ENCODE measurements at places on chromosomes 16 and 17.

DNA sequence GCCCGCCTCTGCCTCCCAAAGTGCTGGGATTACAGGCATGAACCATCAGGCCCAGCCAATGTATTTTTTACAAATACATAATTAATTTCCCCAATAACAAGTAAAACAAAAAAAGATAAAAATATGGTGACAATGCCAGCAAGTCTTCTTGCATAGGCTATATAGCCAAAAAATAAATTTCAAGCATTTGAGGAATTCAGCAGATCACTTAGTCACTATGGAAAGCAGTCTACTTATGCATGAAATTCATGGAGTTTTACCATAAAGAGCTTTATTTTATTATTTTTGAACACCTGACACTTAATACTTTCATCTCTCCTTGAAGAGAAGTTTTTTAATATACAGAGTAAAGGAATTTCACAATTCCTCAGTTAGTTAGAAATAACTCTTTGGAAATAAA, 56.4 kb downstream of the BRIP1 start:
- DNase-seq: no peak

- DNase-seq: no peak
These were observed 1.6 kb downstream of the COASY start for GRCh38 chr17:42563543-42563942.

- DNase-seq: peak; percentile 53
These were observed 101.7 kb downstream of the VAT1L start for GRCh38 chr16:77890075-77890474.

DNA sequence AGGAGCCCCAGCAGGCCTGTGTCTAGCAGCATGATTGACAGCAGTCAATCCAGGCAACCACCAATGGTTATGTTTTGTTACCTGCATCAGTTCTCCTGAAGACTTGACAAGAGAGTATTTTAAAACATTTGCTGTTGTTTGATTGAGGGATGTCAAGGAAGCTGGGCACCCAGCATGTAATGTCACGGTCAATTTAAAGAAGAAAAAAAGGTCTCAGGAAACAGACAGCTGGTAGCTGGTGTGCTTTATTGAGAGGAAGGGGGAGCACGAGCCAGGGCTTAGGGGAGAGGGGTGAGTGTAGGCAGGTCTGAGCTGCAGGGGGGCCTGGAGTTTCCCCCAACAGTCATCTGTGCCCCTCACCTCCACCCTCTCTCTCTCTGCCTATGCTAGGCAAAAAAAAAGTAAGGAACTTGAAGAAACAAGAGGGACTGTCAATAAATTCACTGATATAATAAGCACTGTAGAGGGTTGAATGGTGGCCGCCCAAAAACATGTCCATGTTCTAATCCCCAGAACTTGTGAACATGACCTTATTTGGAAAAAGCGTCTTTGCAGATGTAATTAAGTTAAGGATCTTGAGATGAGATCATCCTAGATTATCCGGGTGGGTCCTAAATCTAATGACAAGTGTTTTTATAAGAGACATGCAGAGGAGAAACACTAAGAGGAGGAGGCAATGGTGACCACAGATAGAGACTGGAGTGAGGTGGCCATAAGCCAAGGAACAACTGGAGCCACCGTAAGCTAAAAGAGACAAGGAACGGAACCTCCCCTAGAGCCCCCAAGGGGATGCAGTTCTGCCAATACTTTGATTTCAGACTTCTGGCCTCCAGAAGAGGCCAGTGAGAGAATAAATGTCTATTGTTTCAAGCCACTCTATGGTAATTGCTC, 14.5 kb downstream of the TSPOAP1 start:
- no peak for DNase-seq

GRCh38 chr16:88868974-88869672, 2.7 kb upstream of the PABPN1L start:
- DNase-seq: no peak

- DNase-seq: no peak
These were observed 817 bp downstream of the PSKH1 start for GRCh38 chr16:67893743-67894399.

- DNase-seq: no peak
These were observed 18.2 kb downstream of the PCTP start for GRCh38 chr17:55768936-55769624.

DNA sequence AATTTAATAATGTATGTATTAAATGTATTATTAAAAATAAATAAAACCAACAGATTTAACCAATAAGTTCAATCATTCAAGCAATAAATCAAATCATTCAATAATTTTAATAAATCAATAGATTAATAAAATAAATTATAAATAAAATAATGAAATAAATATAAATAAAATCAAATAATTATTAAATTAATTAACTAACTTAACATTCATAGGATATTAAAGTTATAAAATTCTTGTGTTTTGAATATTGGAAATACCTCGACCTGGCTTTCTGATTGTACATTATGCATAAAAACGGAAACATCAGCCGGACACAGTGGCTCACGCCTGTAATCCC, 182.2 kb downstream of the BANP start:
- no peak for DNase-seq

- DNase-seq: no peak
These were observed 355.1 kb downstream of the CDH8 start for GRCh38 chr16:61681124-61681523.

DNA sequence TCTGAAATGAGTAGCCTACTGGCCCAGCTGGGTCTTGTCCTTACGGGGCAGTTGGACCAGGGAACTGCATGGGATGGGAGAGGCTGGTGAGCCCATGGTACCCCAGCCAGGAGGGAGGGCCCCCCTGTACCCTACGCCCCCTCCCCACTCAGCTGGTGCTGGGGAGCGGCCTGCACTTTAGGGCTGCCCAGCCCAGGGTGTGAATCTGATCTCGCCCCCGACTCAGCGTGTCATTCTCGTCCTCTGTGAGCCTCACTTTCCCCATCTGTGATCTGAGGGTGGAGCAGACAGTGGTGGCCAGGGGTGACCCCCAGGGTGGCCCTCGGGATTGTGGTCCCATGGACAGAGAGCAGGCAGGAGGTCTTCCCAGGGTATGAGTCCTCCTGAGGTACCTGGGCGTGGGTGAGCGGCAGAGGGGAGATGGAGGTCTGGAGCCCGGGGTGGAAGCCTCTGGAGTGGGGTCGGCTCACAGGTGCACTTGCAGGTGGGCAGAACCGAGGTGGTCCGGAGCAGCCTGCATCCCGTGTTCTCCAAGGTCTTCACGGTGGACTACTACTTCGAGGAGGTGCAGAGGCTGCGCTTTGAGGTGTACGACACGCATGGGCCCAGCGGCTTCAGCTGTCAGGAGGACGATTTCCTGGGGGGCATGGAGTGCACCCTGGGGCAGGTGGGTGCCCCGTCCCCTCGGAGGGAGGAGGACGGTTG, 1.6 kb downstream of the CPNE7 start:
- no peak for DNase-seq

DNA sequence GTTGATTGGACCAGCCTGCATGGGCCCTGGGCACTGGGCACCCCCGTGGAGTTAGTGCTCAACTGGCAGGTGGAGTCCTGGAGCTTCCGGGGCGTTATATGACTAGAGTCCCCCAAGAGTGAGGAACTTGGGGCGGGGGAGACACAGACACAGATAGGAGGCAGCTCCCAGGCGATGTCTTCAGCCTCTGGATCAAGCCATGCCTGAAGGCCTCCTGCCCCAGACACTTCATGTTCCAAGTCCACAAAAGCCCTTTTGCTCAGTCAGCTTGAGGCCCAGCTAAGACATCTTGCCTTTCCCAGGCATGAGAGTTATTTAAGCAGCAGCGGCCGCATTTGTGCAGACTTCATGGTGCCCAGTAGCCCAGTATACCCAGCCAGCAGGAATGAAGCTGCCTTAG, 136.6 kb upstream of the CIBAR2 start:
- no peak for DNase-seq

DNA sequence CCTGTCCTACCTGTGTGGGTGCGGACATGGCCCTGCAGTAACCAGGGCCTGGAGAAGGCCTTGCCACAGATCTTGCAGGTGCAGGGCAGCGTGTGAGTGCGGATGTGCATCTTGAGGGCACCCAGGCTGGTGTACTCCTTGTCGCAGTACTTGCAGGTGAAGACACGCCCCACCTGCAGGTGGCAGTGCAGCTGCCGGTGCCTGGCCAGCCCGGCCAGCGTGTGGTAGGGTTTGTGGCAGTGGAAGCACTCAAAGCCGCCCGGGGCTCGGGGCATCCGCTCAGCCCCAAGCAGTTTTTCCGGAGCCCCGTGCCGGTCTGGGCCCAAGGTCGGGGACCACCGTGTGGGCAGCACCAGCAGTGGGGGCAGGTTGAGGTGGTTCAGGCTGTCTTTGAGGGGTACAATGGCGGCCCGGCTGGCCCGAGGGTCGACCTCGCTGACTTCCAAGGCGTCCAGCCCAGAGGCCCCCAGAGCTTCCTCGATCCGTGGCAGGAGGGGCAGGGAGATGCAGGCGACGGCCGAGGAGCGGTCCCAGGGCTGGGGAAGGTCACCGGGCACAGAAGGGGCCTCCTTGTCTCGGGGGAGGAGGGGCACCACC, 5.1 kb downstream of the SNAI3 start:
- DNase-seq: no peak

DNA sequence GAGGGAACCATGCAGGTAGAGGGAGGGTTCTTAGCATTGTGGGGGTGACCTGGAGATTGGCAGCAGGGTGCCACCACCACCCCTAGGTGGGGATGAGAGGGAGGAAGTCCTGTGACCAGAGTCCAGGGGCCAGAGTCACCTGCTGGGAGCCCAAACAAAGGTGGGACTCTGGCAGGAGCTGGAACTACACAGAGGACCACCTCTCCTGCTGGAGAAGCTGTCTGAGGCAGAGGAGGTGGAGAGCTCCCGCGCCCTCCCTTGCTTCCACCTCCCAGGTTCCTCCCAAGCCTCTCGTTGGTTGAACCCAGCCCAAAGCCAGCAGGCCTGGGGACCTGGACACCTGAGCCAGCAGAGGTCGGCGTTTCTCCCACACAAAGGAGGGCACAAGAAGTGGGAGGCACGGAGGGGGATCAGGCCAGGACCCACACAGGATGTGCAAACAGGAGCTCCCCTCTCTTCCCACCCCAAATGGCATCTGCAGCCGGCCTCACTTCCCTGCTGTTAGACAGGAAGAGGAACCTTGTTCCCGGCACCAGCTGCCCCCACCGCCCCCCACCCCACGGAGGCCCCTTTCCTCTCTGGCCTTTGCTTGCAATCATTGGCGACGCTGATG, 154.6 kb downstream of the SEC14L1 start:
- DNase-seq: no peak
